Activated naive CD4-positive, alpha-beta T cell treated with anti-CD3 and anti-CD28 coated beads, Interleukin-2, amount 10 ng/mL, durations not matched to agents 7 days and 5 days (primary cell): ENCODE measurements at places on chromosomes 5 and 9.

DNA sequence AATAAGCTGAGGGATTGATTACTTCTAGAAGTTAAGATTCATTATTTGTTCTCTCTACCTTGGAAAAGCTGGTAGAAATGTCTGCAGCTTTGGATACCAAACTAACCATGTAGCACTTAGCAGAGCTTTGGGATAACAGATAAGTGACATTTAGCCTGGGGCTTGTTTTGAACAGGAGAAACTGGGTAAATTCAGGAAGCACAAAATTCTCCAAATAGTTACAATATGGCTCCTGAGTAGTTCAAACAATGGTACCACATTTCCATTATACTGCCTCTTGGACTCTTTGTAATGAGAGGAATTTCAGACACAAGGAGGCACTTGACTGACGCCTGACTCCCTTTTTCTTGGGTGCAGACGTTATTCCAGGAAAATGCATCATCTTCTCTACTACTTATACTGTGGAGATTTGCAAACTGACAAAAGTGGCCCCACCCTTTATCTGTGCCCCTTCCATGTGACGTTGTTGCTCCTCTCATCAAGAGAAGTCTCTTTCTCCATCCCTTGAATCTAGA lies 22.5 kb downstream of the PRUNE2 start:
- no peak for DNase-seq

DNA sequence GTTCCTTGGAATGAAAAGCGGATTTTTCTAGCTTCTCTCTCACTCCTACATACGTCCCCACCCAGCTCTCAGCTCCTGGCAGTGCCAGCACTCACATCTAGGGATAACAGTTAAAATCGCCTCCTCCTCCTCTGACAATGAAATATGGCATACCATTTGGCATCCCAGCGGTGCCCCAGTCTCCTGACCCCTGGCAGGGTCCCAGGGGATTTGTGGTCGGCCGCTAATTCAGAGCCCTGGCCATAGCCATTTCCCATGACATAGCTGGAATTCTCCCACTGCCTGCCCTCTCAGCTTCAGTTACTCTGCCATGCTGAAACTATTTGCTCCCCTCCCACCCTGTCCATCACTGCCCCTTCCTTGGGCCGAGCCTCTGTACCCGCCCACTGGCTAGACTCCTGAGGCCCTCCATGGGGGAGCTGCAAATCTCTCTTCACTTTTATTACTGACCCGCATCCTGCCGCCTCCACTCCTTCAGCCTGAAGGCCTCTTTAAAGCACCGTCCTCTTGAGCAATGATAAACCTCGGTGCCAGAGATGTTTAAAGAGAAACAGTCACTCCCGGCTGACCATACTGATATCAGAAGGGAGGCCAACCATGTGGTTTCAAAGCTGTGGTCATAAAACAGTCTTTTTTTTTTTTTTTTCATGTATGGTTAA lies 139.8 kb downstream of the SLIT3 start:
- no peak for DNase-seq

DNA sequence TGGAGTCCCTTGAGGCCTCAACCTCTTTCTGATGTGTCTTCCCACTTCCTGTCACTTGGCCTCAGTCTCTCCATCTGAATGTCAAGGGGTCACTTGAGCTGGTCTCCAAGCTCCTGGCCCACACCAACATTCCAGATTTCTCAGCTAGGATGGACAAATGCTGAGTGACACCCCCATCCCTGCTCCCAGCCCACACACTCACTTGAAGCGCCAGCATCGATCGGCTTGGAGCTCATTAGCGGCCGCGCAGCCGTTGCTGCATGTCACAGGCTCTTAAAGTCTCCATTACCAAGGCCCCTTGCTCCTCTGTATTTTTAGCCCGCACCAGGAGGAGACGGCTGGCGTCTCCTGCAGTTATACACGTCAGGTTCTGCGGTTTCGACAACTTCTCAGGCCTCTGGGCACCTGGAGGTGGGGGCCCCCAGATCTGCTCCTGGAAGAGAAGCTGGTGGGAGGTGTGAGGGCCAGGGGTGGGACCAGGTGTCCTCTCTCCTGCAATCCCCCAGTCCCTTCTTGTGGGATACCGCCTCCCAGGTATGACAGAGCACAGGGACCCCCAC lies 33.4 kb upstream of the ARAP3 start:
- DNase-seq: no peak

GRCh38 chr5:10825897-10826644 lies 65.0 kb upstream of the DAP start:
- DNase-seq: no peak

DNA sequence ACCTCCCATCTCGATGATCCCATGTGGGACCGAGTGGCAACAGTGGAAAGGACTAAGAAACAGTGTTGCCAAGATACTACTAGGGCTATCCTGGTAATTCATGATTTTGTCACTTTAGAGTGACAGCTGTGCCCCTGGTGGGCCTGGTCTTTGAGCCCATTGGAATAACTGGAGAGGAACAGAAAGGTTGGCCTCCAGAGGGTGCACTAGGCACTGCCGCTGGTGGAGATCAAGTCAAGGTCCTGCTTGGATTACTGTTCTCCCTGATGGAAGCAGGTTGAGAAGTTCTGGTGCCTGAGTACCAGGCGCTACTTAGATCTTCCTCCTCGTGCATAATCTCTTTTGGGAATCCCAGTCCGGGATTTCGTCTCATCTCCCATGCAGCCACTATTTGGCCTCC lies 129.6 kb downstream of the SEC61B start:
- DNase-seq: no peak
